ENCODE measurements at places on chromosomes 3 and 15.
A peak's percentile ranks its signal among the peaks of the same experiment; 100 is the strongest.

DNA sequence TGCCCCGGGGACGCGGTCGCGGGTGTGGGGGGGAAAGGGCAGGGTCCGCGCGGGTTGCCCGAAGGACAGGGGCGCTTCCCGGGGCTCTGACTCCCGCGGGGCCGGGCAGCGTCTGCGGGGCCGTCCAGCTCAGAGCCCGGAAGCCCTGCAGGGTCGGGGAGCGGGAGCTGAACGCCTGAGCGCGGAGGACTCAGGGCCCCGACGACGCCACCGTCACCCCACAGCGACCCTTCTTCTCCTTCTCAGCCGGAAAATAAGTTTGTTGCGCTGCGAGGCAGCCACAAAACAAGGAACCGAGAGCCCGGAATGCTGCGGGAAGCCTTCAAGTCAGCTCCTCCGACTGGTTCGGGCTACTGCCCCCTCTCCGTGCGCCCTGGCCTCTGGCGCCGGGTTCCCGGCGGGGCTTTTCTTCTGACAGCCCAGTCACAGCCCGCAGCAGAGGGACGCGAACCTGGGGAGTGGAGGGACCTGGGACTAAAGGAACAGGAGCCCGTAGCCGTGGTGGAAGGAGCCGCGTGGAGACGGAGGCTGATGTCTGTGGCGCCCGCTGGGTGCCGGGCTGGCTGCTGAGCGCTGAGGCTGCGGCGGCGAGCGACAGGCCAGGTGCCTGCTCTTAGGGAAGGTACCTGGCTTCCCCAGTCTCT, 484 bp downstream of the CNTN4 start:
- DNase-seq = no peak

GRCh38 chr15:55683376-55683775, 59.6 kb downstream of the PRTG start:
- no peak for DNase-seq

GRCh38 chr15:90482124-90483011, 47.4 kb upstream of the CRTC3 start:
- peak; percentile 23 for DNase-seq

GRCh38 chr15:49415638-49416037, 7.4 kb upstream of the FGF7 start:
- no peak for DNase-seq

GRCh38 chr15:93087825-93088199, 1.2 kb downstream of the RGMA start:
- peak; percentile 54 for DNase-seq

- DNase-seq = no peak
These were observed 84.3 kb downstream of the TTBK2 start for GRCh38 chr15:42836251-42836650.

- no peak for DNase-seq
These were observed 88.7 kb downstream of the ARNT2 start for GRCh38 chr15:80492874-80493273.

- DNase-seq = no peak
These were observed 271.3 kb downstream of the TJP1 start for GRCh38 chr15:29550834-29551465.

- no peak for DNase-seq
These were observed 502.9 kb downstream of the GABRG3 start for GRCh38 chr15:27473845-27474244.

DNA sequence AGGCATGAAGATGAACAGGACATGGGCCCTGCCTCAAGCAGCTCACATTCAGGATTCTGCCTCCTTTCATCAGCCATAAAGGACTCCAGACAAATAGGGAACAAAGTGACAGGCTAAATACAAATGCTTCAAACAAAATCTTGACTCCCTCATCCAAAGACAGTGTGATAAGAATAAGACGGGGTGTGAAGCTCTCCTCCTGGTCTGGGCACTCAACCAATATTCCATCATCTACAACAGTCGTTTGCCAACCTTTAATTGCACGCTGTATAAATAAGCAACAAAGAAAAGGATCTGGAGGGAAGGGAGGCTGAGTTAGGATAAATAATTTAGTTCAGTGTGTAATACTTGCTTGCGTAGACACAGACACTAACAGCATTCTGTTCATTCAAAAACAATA, 5.4 kb downstream of the CCDC54 start:
- no peak for DNase-seq

DNA sequence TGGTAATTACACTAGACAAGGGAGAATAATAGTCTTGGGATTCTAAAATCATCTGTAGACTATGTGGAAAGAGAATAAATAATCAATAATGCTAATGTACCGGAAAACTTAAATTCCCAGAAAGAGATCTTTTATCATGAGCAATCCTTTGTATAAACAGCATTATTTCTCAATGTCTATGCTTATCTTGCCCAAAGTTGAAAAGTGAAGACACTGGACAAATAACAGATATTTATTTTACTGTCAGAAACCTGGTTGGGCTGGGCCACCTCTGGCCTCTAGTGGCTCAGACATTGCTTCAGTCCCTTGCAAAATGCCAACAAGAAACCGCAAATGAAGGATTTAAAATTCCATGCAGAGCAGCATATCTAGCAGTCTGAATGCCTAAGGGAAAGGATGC, 409.9 kb downstream of the FHIT start:
- no peak for DNase-seq

GRCh38 chr3:46909535-46910161, 32.1 kb downstream of the PTH1R start:
- peak; percentile 74 for DNase-seq

- no peak for DNase-seq
These were observed 16.9 kb downstream of the POPDC2 start for GRCh38 chr3:119643528-119643927.

- no peak for DNase-seq
These were observed 82.5 kb downstream of the ANO10 start for GRCh38 chr3:43539321-43539720.

GRCh38 chr15:89908226-89908625, 4.5 kb downstream of the ARPIN start:
- no peak for DNase-seq

- DNase-seq = no peak
These were observed 76.0 kb upstream of the DCBLD2 start for GRCh38 chr3:98977520-98977919.

DNA sequence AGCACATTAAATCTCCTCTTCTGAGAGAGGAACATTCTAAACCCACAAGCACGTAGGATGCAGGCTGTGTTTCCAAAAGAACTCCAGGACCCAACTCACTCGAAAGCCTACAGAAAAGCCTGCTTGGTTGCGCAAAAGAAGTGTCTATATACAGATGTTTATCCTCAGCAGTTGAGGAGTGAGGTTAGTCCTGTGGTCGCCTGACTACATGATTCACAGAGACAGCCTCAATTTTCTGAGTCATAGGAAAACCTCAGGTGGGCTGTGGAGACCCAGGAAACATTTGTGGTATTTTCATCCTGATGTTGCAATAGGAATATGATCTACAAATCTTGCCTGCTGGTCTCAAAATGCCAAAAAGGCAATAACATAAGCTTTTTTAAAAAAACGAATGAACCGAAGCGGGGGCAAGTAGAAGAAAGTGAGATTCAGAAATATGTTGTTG, 183.8 kb upstream of the THRB start:
- DNase-seq = no peak

DNA sequence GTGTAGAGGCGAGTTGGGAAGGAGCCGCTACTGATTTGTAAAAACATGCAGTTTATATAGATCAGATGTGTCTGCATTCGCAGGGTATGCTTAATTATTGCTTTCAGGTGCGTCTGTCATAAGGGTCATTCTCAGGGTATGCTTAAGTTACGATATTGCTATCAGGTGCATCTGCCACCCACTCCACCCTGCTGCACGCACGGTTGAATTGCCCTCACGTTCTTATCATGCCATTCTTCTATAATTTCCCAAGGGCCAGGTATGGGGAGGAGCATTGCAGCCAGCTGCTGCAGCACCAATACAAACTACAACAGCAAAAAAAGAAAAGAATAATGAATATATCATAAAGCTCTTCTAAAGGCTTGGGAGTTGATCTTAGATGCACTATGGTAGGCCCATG, 230.0 kb downstream of the KBTBD8 start:
- DNase-seq = no peak

DNA sequence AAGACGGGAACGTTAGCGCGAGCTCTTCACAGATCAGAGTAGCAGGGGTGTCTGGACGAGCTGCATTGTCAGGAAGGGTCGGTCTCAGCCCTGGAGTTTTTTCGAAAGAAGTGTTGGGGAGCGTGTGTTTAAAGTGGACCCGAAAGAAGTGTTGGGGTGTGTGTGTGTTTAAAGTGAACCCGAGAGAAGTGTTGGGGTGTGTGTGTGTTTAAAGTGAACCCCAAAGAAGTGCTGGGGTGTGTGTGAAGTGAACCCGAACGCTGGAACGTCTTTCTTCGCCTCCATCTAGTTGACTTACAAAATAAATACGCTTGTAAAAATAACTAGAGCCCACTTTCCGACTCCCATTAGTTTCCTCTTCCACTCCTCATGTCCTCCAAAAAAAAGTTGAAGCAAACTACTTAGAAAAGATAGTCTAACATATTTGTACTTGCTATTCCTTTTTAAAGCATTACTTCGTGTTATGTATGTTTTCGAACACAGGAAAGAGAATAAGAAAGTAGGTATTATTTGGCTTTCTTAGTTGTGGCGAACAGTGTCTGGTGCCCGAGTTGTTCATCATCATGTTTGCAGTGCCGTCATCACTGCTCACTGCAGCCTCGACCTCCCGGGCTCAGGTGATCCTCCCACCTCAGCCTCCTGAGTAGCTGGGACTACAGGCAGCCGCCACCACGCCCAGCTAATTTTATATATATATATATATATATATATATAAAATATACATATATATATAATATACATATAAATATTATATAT, 1.0 kb downstream of the LRCH3 start:
- DNase-seq = no peak

- no peak for DNase-seq
These were observed 10.7 kb downstream of the RPLP1 start for GRCh38 chr15:69463182-69463756.

DNA sequence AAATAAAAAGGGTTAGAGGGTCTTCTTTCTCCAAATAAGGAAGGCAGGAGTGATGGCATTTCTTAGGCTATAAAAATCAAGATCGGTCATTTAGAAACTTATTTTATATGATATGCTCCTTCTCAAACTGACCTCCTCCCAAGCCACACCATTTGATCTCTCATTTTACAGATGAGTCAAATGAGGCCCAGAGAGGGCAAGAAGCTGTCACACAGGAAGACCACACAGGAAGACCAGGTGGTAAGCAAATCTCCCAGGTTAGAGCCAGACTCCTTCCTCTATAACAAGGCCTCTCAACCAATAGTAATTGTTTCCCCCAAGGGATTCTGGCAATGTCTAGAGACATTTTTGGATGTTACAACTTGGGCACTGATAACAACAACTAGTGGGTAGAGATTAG, 13.8 kb downstream of the TLE3 start:
- DNase-seq = no peak

DNA sequence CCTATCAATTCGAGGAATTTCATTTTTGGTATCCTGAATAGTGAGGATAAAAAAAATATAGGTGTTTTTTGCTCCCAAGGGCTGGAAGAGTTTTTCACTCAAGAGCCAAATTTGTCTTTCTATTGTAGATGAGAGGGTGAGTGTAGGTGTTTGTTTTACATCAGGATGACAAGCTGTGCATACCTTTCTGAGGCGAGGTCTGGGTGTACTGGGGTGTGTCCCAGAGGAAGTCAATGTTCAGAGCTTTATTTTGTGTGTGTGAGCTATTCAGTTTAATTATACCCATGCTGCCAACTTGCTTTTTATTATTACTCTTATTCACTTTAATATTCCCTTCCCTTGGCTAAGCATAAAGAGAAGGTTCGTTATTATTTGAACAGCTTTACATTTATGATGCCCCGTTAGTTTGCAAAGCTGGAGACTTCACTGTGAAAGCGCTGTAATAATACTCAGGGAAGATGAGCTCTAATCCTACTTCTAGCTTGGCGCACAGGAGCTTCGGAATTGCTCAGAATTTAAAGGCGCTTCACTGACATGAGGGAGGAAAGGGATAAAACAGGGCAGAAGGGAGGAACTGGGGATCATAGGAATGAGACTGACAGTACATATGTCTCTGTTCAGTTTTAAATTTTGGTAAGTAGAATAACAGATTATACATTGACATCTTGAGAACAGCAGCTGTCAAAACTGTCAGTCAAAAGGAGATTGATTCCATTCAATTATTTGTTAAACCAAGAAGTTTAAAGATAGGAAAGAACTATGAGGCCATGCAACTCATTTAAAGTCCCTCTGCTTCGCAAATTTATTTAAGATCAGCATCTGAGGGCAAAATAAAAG, 117.7 kb upstream of the TP63 start:
- no peak for DNase-seq

DNA sequence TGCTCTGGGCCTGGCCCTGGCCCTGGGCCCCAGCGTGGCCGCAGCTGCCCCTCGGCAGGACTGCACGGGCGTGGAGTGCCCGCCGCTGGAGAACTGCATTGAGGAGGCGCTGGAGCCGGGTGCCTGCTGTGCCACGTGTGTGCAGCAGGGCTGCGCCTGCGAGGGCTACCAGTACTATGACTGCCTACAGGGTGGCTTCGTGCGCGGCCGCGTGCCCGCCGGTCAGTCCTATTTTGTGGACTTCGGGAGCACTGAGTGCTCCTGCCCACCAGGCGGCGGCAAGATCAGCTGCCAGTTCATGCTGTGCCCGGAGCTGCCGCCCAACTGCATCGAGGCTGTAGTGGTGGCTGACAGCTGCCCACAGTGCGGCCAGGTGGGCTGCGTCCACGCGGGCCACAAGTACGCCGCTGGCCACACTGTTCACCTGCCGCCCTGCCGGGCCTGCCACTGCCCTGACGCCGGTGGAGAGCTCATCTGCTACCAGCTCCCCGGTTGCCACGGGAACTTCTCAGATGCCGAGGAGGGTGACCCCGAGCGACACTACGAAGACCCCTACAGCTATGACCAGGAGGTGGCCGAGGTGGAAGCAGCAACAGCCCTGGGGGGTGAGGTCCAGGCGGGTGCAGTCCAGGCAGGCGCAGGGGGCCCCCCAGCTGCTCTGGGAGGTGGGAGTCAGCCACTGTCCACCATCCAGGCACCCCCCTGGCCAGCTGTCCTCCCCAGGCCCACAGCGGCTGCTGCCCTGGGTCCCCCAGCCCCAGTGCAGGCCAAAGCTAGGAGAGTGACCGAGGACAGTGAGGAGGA, 21.7 kb downstream of the FBLN2 start:
- DNase-seq = no peak

GRCh38 chr3:191721390-191721861, 260.5 kb downstream of the PYDC2 start:
- no peak for DNase-seq

DNA sequence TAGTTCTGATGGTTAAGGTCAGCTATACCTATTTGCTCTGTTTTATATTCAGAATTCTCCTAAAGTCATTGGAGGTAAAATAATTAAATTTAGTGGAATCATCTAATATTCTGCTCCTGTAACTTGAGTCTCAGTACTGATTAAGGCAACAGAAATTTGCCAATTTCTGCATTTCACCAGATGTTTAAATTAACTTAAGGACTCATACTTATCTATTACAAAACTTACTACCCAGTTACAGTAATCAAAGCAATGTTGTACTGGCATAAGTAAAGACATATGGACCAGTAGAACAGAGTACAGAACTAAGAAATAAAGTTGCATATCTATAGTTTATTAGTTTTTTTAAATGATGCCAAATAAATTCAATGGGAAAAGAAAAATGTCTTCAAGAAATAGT, 1043.8 kb downstream of the OTOL1 start:
- no peak for DNase-seq
